ENCODE measurements at places on chromosomes 7 and 10. TPM values are rescaled to one million over a fixed set of nuclear protein-coding genes. Genes with fewer than 3 reads are reported as not detected.

The SYT15B gene
- 0.93 TPM for total RNA-seq

The EVX1 gene
- total RNA-seq = not detected

The OPALIN gene
- not detected for total RNA-seq

The TMEM140 gene
- total RNA-seq = 23.3 TPM

The GPR37 gene
- total RNA-seq = not detected

The LZTS2 gene
- 35.6 TPM for total RNA-seq

The CXCL12 gene
- 130 TPM for total RNA-seq

The CRHR2 gene
- total RNA-seq = 0.19 TPM

The FFAR4 gene
- 0.08 TPM for total RNA-seq

The SAP25 gene
- total RNA-seq = 1.1 TPM

The CEP41 gene
- total RNA-seq = 5.8 TPM

The WASHC2A gene
- total RNA-seq = 45.4 TPM

The LRMDA gene
- total RNA-seq = 18.7 TPM

The HABP2 gene
- total RNA-seq = not detected

The TRUB1 gene
- total RNA-seq = 18.4 TPM

The INTS15 gene
- 14.4 TPM for total RNA-seq

The PTPRZ1 gene
- 0.80 TPM for total RNA-seq

The SPDYE2B gene
- total RNA-seq = not detected

The ECHS1 gene
- 212 TPM for total RNA-seq

The GRID2IP gene
- not detected for total RNA-seq

The AFAP1L2 gene
- total RNA-seq = 7.0 TPM

The CFAP70 gene
- total RNA-seq = 2.0 TPM

The CDNF gene
- total RNA-seq = 1.5 TPM

The PARG gene
- total RNA-seq = 25.1 TPM

The GDF10 gene
- total RNA-seq = 0.22 TPM

The ERVW-1 gene
- not detected for total RNA-seq

The C10orf53 gene
- total RNA-seq = not detected

The ADRB1 gene
- total RNA-seq = 35.0 TPM
